CD4-positive, alpha-beta T cell treated with Interleukin-21 for 1 hour (primary cell): ENCODE measurements at places on chromosomes 12 and 14.

DNA sequence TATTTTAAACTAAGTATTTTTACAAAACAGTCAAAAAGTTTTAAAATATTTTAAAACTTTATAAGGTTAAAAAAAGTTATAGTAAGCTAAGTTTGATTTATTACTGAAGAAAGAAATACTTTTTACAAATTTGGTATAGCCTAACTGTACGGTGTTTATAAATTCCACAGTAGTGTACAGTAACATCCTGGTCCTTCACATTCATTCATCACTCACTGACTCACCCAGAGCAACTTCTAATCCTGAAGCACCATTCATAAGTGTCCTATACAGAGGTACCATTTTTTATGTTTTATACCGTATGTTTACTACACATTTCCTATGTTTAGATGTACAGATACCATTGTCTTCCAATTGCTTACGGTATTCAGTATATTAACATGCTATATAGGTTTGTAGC lies 170.0 kb downstream of the KLHL28 start:
- DNase-seq, result no peak

DNA sequence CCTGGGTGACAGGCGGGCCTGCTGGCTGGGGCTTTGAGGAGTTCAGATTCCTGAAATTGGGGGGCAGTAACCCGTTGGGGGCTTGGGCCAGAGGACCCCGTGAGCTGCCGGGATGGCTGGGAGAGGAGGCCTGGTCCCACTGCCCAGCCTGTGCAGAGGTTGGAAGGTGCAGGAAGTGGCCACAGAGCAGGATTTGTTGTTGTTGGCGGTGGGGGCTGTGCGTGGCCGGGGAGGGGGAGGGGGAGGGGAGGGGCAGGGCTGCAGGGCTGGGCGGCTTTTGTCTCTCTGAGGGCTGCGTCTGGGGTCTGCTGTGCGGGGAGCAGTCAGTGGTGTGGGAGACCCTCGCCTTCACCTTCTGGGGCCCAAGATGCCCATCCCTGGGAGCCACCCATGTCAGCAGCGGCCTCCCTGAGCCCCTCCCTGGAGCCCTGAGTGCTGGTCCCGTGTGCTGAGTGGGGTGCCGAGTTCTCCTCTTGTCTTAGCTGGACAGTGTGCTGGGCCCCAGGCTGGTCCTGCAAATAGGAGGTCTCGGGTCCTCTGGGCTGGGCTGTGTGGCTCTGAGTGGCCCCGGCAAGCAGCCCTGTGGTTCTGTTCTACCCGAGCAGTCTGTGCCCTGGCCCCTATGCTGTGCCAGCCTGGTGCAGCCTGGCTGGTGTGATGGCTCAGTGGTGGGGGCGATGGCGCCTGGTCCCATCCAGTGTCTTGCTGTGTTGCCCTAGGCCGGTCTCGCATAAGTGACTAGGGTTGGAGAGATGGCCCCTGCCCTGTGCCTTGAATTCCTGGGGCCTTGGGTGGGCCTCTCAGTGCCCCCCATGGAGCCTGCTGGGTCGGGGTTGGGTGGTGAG lies 10.3 kb downstream of the KIF26A start:
- no peak for DNase-seq

- DNase-seq, result no peak
Observed at GRCh38 chr12:67202678-67203012, 66.5 kb upstream of the CAND1 start.

- DNase-seq, result no peak
Observed at GRCh38 chr12:24373004-24373403, 423.5 kb upstream of the SOX5 start.

DNA sequence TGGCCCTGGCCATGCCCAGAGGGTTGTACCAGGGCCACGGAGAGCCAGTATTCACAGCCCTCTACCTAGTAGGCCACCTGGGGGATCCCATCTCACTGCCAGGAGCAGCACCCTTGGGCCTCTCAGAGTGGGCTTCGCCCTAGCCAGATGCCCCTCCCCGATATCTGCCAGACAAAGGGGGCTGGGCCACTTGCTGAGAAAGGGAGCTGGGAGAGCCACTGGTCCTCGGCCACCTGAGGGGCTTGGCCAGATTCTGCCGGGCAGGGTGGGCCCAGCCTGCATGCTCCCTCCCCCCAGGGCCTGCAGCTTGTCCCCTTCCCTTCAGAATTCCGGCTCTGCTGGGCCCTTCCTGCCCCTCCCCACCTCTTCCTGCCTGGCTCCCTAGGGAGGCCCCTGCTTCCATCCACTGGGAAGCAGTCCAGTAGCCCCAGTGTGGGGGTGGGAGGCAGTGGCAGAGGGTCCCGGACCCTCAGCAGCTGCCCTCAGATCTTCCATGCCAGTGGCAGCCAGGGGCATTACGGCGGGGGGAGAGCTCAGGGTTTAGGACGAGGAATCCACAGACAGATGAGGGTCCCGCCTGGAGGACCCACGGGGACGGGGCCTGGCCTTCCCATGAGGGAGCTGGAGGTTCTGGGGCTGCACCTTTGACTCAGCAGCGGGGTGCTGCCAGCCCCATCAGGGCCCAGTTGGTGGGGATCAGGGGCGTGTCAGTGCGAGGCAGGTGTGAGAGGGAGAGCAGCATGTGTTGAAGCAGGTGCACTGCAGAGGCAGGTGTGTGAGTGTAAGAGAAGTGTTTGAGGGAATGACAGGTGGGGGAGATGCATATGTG lies 2.4 kb downstream of the CRIP2 start:
- DNase-seq, result no peak

- DNase-seq, result no peak
Observed at GRCh38 chr12:92036061-92036620, 109.5 kb downstream of the BTG1 start.

GRCh38 chr12:59827767-59828166 lies 231.9 kb downstream of the SLC16A7 start:
- no peak for DNase-seq

GRCh38 chr12:95633049-95633731 lies 81.9 kb upstream of the USP44 start:
- no peak for DNase-seq

DNA sequence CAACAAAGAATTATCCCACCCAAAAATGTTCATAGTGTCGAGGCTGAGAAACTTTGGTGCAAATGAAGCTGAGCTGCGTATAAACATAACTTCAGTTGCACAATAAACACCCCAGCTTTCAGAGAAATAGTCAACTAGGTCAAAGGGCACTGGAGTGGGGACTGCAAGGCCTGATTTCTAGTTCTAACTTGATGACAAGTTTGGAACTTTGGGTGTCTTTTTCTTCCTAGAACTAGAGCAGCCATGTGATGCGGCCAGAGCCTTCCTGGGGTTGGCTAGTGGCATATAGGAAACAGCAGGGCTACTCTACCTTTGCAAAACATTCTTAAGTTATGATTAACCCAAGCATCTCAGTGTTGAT lies 298.4 kb upstream of the AMIGO2 start:
- DNase-seq, result no peak

DNA sequence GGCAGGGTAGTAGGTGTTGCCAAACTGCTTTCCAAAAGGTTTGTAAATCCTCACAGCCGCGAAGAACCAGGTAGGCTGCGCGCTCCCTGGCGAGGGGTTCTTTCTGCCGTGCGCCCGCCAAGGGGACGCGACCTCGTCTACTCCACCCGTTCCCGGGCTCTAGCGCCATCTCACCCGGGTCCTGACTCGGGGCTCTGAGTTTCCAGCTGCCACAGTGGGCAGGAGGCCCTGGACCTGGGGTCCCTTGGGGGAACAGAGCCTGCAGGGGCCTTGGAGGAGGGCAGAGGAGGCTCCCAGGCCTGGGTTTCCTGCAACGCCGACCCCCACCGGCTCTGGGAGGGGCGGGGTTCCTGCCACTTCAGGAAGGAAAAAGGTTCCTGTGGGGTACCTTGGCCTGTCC lies 706 bp downstream of the ANHX start:
- no peak for DNase-seq

GRCh38 chr12:27754795-27755194 lies 25.2 kb upstream of the KLHL42 start:
- no peak for DNase-seq

- DNase-seq, result peak; percentile 74
Observed at GRCh38 chr14:100317912-100318808, 5.0 kb upstream of the SLC25A47 start.

GRCh38 chr12:104422441-104422840 lies 34.3 kb upstream of the CHST11 start:
- DNase-seq, result no peak

GRCh38 chr12:109291521-109292341 lies 17.4 kb downstream of the FOXN4 start:
- DNase-seq, result no peak

GRCh38 chr14:99678198-99678597 lies 5.9 kb upstream of the CYP46A1 start:
- DNase-seq, result no peak

- DNase-seq, result no peak
Observed at GRCh38 chr12:5248230-5248629, 183.7 kb upstream of the NTF3 start.

- DNase-seq, result no peak
Observed at GRCh38 chr14:67814821-67815220, 1.6 kb downstream of the ZFYVE26 start.

GRCh38 chr14:32846821-32847365 lies 91.8 kb upstream of the NPAS3 start:
- no peak for DNase-seq
